ENCODE measurements at places on chromosomes 6 and 20. TPM values are rescaled to one million over a fixed set of nuclear protein-coding genes. Genes with fewer than 3 reads are reported as not detected.

GRCh38 chr6:46103441-46104115, 26.2 kb upstream of the ENPP4 start:
- DNase-seq = no peak

DNA sequence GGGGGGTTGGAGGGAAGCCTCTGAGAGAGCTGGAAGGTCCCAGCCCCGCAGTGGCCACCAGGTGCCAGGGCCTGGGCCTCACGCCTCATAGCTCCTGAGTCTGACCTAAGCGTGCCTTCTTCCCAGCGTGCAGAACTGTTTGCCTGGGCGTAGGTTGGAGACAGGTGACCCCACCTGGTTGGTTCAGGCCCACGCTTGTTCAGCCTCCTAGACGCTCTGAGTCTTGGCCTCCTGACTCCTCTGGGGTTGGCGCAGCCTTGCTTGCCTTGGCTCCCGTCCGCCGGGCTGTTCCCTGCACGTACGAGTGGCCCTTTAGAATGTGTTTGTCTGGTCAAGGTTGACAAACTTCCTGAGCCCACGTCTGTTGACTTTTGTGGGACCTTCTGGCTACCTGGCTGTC, 70.8 kb downstream of the EYA2 start:
- no peak for DNase-seq

DNA sequence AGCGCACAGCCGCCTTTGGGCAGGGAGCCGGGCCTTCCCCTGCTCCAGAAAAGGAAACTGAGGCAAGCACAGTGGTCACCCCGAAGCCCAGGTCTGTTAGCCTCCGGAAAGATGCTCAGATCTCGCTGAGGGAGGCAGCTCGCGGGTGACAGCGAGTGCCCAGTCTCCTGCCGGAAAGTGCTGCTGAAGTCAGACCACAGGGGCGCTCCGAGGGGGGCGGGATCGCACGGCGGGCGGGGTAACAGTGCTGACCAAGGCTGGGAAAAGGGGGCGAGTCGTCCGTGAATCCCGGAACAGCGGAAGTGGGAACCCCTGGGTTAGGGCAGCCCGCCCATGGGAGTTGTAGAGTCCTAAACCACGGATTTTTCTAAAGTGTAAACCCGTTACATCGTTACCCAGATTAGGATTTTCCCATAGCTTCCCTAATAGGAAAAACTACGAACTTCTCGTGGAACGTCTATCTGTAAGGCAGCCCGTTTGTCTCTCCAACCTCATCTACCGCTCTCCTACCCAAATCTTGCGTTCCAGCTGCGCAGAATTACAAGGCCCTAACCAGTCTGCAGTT, 504 bp downstream of the VPS16 start:
- DNase-seq = peak; percentile 56

DNA sequence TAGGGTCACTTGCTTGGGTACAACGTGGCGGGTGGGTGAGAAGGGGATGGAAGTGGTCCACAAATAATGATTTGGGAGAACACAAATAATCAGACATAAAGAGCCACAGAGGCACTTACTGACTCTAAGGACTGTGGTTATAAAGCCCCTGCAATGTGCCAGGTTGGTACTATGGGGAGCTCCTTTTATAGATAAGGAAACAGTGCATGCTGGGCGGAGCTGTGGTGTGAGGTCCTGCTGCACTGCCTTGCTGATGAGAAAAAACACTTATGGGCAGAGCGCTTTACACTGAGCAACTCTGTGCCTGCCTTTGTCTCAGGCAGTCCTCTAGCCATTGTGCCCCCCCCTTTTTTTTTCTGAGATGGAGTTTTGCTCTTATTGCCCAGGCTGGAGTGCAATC, 29.1 kb upstream of the SCRT2 start:
- DNase-seq = no peak

GRCh38 chr6:20868397-20869096, 334.3 kb downstream of the CDKAL1 start:
- DNase-seq = no peak

DNA sequence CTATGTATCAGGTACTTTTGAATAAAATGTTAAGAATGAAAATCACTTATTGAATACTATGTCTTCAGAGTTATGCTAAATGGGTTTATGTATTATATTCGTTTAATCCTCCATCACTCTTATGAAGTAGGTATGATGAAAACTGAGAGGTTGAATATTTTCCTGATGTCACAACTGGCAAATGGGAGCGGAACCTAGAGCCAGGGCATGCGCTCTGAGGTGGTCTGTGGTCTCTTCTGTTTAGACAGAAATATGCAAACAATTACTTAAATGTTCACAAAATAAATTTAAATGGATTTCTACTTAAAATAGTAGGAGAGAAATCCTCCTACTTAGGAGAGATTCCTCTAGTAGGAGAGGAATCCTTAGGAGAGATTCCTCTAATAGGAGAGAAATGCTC, 21.3 kb upstream of the UTRN start:
- peak; percentile 16 for DNase-seq

DNA sequence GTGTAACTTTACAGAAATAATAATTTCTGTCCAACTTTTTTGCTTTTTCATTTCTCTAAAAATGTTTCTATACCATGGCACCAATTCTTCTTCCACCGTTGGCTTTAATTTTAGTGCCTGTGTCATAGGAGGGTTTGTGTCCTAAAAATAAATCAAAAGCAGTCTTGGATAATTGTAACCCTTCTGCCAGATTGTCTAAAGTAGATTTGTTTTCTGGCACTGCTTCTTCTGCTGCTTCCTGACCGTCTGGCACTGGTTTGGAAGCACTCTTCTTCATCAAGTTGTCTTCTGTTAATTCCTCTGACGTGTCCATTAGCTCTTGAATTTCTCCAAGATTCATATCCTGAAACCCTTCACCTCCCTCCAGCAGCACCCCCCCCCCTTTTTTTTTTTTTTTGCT, 33.1 kb downstream of the SCAF8 start:
- no peak for DNase-seq

DNA sequence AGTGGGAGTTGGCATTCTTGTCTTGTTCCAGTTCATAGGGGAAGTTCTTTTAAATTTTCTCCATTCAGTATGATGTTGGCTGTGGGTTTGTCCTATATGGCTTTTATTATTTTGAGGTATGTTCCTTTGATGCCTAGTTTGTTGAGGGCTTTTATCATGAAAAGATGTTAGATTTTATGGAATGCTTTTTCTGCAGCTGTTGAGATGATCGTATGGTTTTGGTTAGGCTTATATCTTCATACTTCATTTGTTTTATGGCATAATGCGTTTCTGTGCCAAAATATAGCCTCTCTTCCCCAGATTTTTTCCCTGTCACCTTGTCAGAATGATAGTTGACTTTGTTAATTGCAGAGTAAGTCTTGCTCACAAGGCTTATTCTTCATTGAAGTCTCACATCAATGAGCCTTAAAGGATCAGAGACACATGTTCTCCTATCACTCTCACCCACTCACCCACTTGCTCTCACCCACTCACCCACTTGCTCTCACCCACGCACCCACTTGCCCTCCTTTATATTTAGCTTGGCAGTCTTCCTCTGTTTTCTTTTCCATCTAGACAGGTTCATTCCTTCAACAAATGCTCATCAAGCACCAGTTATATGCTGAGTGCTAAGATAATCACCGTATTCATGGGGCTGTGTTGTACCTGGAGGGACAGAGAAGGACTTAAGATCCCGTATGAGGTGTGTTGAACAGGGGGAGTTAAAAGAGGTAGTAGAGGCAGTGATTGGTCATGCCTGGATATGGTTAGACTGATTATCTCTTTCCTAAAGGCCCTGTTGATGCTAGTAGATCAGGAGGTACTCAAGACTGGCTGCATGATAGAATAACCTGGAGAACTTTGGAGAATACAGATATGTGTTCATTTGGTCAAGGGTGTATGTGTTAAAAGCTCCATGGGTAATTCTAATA, 19.3 kb downstream of the UST start:
- DNase-seq = no peak

DNA sequence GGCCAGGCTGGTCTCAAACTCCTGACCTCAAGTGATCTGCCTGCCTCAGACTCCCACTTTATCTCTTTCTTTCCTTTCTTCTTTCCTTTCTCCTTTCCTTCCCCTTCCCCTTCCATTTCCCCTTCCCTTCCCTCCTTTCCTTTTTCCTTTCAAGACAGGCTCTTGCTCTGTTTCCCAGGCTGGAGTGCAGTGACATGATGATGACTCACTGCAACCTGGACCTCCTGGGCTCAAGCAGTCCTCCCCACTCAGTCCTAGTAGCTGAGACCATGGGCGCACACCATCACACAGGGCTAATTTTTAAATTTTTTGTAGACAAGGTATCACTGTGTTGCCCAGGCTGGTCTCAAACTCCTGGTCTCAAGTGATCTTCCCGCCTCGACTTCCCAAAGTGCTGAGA, 377.6 kb upstream of the ZFP64 start:
- DNase-seq = peak; percentile 45

DNA sequence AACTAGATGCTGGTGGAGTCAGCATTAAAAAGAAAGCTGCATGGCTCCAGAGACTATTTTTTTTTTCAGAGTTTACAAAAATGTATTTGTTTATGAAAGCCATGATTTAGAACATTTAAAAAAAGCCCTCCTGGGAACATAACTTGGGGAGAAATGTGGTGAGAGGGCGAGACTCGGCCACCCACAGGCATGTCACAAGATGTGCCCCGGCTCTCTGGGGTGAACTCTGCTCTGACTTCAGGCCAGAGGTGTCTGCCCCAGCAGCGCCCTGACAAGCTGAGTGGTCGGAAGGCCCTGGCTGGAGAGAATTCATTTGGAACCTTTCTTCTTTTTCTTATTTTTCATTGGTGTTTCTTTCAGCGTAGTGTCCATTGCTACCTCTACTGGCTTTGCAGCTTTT, 21.7 kb upstream of the RFPL4B start:
- DNase-seq = no peak

- DNase-seq = peak; percentile 50
Observed at GRCh38 chr6:125746731-125747588, 2.5 kb upstream of the HEY2 start.

DNA sequence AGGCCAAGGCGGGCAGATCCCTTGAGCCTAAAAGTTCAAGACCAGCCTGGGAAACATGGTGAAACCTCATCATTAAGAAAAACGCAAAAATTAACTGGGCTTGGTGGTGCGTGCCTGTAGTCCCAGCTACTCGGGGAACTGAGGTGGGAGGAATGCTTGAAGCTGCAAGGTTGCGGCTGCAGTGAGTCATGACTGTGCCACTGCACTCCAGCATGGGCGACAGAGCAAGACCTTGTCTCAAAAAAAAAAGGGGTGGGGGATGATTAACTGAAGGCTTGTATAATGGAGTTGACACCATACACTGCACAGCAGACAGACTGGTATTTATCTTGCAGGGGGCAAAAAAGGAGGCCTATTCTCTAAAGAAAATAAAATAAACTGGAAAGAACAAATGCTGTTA, 27.7 kb downstream of the SRPK1 start:
- no peak for DNase-seq

DNA sequence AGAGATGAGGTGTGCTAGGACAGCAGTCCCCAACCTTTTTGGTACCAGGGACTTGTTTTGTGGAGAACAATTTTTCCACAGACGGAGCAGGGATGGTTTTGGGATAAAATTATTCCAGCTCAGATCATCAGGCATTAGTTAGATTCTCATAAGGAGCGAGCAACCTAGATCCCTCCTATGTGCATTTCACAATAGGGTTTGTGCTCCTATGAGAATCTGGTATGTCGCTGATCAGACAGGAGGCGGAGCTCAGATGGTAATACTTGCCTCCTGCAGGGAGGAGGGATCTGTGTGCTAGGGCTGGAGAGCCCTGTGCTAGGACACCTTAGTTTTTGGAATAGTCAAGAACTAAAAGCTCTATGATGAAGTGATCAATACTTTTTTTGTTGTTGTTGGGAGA, 2.5 kb downstream of the SMIM13 start:
- peak; percentile 25 for DNase-seq

DNA sequence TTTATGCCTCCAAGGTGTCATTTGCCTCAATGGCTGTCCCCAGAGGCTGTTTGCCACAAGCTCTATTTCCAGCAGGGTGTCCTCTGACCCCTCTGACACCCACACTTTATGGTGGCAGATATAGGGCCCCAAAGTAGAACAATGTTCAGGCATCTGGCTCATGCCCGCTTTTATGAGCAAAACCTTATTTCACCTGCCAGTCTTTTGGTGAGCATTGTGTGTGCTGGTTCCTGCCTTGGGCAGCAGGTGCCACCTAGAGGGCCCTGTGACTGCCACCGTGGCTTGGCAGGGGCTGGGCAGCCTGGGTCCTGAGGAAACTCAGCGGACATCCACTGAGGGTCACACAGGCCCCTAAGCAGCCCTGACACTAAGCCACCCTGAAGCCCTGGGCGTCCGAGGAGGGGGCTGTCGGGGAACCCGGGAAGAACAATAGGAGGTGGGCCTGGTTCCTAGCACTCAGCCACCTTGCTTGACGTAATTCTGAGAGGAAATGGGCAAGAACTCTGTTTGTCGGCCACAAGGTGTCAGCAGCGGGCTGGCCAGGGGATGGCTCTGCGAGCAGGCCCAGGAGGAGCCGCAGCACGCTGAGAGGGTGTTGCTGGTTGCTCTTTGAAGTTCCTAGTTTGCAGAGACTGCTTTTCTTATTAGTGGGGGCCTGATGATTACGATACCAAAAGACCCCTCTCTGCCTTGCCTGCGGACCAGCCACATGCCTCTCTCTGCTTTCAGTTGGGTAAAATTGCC, 148.9 kb downstream of the SCML4 start:
- peak; percentile 50 for DNase-seq

DNA sequence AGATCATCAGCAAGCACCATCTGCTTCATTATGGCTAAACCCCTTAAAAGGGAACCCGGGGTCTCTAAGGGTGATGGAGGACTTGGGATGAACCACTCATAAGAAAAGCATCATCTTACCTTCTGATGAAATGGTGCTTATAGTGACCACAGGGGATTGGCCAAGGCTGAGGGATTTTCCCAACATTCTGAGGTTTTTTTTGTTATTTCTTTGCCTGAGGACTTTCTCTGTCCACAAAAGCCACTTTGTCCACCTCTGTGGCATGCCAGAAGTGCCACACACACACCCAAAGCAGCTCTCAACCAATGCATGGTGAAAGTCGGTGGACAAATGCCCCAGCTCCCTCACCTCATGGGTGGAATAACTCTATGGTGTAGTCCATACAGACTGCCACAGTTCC, 79.3 kb upstream of the TOP1 start:
- DNase-seq = peak; percentile 52

DNA sequence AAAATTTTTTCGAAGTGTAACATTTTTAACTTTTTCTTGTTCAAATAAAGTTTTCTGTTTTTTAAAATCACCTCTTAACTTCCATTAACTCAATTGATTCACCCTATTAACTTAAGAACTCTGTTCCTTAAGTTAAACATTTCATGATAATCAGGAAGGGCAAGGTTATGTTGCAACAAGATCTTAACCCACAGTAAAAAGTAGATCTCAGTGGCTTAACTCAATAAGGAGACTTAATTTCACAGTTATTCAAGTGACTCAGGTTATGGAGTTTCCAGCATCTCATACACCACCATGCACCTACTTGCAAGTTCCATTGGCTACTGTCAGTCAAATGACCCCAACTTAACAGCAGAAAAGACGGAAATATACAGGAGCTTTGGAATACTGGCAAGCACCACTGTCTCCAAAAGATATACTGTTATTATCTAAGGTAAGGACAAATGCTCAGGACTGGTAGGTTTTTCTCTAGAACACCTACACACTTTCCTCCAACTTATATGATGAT, 11.2 kb downstream of the HLA-DQB1 start:
- no peak for DNase-seq

GRCh38 chr20:56454754-56455153, 13.7 kb upstream of the RTF2 start:
- DNase-seq = no peak

The KCNQ2 gene
- total RNA-seq = 0.31 TPM

The BIRC7 gene
- not detected for total RNA-seq

The CDK5RAP1 gene
- total RNA-seq = 94.3 TPM

The MAP3K7 gene
- 30.0 TPM for total RNA-seq

The SPAG4 gene
- total RNA-seq = 7.1 TPM

The GINS1 gene
- total RNA-seq = 42.6 TPM

The TMEM181 gene
- total RNA-seq = 24.1 TPM

The FOXF2 gene
- not detected for total RNA-seq

The OOEP gene
- total RNA-seq = not detected

The FKBP1C gene
- 0.41 TPM for total RNA-seq

The SMLR1 gene
- not detected for total RNA-seq

Data from A172 (cell line).